ENCODE measurements at places on chromosomes 11 and 22.

- no peak for DNase-seq
These were observed 9.1 kb downstream of the WT1 start for GRCh38 chr11:32426192-32426591.

DNA sequence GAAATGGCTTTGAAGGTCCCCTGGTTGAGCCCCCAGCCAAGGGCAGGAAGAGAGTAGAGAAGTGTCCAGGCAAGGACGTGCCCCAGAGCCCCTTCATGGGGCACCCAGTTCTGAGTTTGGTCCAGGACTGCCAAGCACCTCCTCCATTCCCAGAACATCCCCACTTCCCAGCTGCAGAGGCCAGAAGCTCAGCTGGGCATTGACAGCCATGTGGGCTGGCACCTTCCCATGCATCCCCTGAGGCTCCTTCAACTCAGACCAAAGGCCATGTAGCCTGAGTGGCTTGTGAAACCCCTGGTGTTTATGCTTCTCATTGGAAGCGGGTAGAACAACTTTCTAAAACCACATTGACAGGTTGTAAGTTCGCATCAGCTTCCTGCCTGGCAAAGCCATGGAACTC lies 789.6 kb downstream of the TBC1D22A start:
- DNase-seq, result no peak

- DNase-seq, result no peak
These were observed 111.2 kb upstream of the THY1 start for GRCh38 chr11:119533921-119534736.

- DNase-seq, result no peak
These were observed 34.0 kb downstream of the RTL6 start for GRCh38 chr22:44464000-44464399.

DNA sequence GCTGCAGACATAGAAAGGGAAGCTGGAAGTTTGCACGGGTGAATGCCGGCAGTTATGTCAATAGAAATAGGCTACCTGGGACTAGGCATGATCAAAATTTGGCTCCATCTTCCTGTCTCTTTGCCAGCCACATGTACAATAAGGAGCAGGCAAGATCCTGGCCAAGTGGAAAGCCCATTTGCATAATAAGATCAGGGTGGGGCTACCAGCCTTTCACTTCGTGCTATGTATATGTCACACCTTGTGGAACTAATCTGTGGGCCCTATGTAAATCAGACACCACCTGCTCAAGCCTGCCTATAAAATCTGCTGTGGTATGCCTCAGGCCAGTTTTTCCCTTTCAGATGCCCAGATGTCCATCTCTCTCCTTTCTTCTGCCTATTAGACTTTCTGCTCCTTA lies 79.3 kb upstream of the DRD2 start:
- DNase-seq, result no peak

GRCh38 chr11:68441466-68442230 lies 18.9 kb upstream of the PPP6R3 start:
- DNase-seq, result no peak

- no peak for DNase-seq
These were observed 75.3 kb downstream of the KCNQ1 start for GRCh38 chr11:2519862-2520735.

- no peak for DNase-seq
These were observed 36.0 kb downstream of the CD6 start for GRCh38 chr11:61007383-61007955.

- no peak for DNase-seq
These were observed 805 bp upstream of the QSER1 start for GRCh38 chr11:32891657-32892354.

GRCh38 chr22:25514436-25515180 lies 49.9 kb upstream of the GRK3 start:
- DNase-seq, result no peak

- DNase-seq, result no peak
These were observed 409.5 kb upstream of the SYN3 start for GRCh38 chr22:33467620-33468095.

DNA sequence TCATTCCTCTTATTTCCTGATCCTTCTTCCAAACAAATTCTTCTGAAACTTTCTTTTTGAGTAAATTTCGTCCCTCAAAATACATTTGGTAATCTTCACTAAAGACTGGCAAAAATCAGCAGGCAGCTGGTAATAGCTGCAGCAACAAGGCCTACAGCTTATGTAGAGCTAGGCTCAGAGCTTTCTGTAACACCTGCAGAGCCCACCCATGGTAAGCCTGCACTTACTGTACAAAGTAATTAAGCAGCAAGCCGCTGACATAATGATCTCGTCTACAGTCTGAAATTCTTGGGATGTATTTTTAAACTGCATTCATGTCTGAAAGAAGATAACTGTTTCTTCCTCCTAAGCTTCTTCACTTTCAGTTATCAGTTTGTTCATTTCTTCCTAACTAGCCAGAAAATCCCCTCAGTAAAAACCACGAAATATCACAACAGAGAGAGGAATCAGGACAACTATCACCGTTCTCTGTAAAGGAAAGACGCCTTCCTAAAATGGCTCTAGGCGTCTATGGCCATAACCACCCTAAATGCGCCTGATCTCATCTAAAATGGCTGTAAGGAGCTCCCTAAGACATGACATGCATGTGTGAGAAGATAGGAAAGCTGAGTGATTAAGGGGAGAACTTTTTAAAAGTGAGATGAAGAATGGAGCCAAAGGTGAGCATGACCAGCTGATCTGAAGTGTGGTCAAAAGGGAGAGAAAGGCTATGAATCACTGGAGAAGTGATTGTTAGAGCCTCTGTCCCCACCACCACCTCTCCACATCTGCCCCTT lies 56.2 kb downstream of the DENND5A start:
- no peak for DNase-seq

DNA sequence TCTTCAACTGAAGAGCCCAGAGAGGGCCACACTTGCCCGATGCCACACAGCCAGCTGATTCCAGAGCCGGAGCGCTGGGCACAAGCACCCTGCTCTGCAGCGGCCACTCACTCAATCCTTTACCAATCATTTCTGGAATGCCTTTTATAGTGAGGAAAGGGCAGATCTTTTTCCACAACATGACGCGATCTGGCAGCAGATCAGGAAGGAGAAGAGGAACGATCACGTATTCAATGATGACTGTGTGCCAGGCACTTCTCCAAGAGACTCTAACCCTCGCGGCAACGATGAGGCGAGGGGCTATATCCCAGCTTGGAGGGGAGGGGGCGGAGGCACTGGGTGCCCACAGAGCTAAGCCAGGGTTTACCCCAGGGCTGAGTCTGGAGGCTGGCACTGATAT lies 56.3 kb upstream of the TCF20 start:
- no peak for DNase-seq

- no peak for DNase-seq
These were observed 9.3 kb downstream of the SLC37A2 start for GRCh38 chr11:125072218-125072960.

- no peak for DNase-seq
These were observed 46.4 kb upstream of the HORMAD2 start for GRCh38 chr22:30033901-30034300.

- DNase-seq, result no peak
These were observed 2.4 kb downstream of the ATF4 start for GRCh38 chr22:39522567-39523300.

DNA sequence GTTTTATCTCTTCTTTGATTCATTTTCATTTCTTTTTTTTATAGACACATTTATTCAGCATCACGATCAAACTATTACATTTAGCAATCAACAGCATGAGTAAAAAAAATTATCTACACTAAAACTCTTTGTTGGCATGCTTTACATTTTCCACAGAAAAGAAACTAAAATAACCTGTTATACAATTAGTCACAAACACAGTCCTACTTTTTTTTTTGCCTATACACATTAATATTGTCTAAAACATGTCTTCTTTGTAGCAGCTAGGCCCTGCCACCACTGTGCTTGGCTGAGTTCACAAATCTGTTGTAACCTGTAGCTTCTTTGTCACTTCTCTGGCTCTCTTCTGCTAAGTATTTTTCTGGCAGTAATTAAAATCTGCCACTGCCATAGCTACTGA lies 117.0 kb downstream of the STIM1 start:
- DNase-seq, result no peak

DNA sequence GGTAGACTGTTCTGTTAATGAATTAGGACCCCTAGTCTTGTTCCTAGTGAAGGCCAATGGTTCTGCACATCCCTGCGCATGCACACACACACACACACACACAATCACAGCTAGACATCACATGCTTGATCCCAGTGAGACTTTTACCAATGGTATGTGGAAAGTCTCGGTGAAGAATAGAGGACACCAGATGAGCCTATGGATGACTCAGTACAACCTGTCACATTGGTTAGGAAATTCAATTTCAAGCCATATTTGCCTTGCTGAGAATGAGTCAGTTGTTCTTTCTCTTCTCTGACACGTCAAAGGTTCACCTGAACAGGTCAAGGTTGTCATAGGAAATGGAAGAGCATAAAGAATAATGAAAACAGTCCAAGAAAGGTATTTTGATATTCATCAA lies 122.0 kb downstream of the SLC17A6 start:
- DNase-seq, result no peak

- DNase-seq, result no peak
These were observed 34.7 kb downstream of the DDIAS start for GRCh38 chr11:82936261-82936660.

GRCh38 chr11:1232883-1233321 lies 10.0 kb downstream of the MUC5B start:
- DNase-seq, result no peak

DNA sequence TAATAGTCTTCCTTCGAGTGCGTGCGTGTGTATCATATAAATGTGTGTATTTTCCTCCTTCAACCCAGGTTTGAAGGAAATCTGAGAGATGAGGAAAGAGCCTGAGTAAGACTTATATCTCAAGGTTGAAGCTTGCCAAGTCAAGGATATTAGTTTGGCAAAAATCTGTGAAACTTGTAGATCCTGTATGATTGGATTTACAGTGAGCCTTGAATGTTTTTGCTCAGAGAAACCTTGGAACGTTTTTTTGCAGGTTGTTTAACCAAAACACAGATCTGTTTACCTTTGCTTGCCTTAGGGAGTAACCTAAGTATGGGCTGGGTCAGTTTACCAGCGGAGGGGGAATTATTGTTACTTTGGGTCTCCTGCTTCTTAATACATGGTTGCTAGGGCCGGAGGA lies 35.9 kb upstream of the SORL1-AS1 start:
- no peak for DNase-seq

DNA sequence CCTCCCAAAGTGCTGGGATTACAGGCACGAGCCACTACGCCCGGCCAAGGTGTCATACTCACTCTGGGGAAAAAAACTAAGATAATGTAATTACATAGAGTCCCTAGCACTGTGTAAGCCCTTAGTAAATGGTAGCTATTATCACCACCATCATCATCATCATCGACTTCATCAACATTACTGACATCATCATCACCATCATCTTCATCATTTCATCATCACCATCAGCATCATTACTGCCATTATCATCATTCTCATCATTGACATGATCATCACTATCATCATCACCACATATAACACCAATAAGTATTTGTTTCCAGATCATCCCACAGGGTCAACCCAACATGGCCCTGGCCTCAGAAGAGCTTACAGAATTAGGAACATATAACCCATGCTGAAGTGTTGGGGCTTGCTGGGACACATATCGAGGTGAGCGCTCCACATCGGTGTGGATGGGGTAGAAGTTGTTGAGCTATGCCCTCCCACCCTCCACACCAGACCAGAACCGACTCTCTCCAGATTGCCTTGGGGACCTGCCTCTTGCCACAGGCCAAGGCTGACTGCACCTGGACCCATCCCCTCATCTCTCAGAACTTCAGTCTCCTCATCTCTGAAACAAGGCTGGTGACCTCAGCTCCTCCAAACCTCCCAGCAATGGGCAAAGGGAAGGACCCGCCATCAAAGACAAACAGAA lies 14.7 kb upstream of the CD5 start:
- no peak for DNase-seq

DNA sequence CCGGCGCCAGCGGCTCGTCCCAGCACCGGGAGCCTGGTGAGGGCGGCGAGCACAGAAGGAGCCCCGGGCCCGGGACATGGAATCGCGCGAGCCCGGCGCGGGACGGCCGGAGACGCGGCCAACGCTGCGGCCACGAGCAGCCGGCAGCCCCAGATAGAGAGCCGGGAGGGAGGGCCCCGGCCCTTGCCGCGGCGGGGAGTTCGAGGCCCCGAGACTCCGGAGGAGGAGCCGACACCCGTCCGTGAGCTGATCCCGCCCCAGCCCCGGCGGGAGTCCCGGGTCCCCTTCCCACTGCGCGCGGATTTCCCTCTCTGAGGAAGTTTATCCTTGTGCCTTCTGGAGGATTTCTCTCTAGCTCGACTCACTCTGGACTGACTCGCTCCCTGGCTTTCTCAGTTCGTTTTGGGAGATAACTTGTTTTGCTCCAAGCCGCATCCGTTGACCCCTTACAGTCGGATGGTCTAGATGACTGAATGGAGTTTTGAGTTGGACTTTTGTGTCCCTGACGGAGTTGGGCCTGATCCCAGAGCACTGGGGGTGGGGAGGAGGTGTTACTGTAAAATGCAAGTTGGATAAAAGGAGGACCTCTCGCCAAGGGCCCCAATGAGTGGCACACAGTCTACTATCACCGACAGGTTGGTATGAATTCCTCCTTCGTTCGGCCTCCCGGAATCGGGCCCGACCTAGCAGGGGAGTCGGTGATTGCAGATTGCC lies 585 bp downstream of the ARHGEF12 start:
- no peak for DNase-seq

DNA sequence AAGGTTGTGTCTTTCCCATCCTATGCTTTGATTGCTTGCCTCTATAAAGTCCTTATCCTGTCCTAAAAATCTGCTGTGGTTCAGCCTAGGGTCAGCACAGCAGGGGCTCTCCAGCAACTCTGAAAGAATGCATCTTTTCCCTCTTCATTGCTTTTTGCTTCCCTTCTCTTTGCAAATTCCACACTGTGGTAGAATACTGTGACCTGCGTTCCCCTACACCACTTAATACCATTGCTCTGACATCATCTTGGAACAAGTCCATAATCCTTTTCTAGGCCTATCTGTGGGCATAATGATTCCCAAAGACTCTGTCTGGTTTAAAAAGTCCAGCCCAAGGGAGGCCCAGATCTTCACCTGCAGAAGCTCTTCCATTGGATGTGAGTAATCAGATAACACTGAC lies 177.7 kb downstream of the NAV2 start:
- no peak for DNase-seq

DNA sequence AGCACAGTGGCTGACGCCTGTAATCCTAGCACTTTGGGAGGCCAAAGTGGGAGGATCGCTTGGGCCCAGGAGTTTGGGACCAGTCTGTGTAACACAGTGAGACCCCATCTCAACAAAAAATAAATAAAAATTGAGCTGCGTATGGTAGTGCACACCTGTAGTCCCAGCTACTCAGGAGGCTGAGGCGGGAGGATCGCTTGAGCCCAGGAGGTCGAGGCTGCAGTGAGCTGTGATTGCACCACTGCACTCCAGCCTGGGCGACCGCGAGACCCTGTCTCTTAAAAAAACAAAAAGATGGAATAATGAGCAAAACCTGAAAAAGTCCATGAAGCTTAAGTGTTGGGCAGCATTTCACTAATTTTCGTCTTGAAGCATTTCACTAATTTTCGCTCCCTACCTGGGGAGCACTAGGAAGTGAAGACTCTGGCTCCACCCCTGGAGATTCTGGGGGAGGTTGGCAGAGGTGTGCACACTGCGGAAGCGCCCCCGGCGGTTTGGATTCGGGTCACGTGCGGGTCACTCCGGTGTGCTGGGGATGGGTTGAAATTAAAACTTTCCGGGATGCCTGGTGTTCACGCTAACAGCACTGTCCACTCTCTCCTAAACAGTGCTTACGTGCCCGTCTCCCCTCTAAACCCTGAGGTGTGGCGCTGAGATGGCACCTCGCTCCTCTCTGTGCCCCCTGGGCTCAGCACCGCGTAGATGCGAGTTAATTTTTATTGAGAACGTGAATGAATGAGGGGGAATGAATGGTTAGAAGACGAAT lies 906 bp upstream of the NAA40 start:
- DNase-seq, result no peak

GRCh38 chr22:48666620-48667019 lies 1161.1 kb downstream of the BRD1 start:
- no peak for DNase-seq

All from NCI-H187 treated with DMSO at 0.1 percent for 48 hours (cell line).